Dermis blood vessel endothelial cell (primary cell): ENCODE measurements at places on chromosomes 4 and X.

- DNase-seq: peak; percentile 65
Observed at GRCh38 chr4:159104694-159105414, 2.0 kb downstream of the RAPGEF2 start.

- DNase-seq: no peak
Observed at GRCh38 chr4:8558080-8558960, 21.9 kb upstream of the GPR78 start.

DNA sequence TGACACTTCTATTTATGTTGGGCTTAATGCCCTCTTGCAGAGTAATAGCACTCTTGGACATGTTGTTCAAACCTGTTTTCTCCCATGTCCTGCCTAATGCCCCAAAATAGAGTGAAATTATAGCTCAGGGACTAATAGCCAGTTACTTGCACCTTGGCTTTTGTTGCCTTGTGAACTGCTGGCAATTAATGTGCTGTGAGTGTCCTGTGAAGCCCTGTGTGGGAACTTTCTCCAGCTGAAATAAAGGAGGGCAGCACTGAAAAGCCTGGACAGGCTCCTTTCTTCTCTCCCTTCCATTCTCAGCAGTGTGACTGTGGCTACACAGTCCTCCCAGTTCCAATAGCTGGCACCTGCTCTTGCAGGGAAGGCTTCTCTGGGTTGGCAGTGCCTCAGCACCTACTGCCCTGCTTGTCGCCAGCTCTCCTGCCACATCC lies 72.4 kb downstream of the DCLK2 start:
- DNase-seq: no peak

DNA sequence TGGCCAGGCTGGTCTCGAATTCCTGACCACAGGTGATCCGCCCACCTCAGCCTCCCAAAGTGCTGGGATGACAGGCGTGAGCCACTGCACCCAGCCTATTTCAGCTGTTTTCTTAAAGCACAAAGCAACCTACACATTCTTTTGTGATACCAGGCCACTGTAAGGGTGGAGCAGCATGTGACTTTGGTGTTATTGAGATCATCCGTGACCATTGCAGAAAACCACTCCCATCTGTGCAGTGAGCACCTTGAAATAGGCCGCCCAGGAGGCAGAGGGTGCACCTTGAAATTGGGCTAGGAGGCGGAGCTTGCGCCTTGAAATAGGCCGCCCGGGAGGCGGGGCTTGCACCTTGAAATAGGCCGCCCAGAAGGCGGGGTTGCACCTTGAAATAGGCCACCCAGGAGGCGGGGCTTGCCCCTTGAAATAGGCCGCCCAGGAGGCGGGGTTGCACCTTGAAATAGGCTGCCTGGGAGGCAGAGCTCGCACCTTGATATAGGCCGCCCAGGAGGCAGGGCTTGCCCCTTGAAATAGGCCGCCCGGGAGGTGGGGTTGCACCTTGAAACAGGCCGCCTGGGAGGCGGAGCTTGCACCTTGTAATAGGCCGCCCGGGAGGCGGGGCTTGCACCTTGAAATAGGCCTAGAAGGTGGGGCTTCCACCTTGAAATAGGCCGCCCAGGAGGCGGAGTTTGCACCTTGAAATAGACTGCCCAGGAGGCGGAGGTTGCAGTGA lies 9.0 kb upstream of the SLC25A6 start:
- no peak for DNase-seq

GRCh38 chr4:114691865-114692264 lies 93.3 kb downstream of the UGT8 start:
- DNase-seq: no peak

DNA sequence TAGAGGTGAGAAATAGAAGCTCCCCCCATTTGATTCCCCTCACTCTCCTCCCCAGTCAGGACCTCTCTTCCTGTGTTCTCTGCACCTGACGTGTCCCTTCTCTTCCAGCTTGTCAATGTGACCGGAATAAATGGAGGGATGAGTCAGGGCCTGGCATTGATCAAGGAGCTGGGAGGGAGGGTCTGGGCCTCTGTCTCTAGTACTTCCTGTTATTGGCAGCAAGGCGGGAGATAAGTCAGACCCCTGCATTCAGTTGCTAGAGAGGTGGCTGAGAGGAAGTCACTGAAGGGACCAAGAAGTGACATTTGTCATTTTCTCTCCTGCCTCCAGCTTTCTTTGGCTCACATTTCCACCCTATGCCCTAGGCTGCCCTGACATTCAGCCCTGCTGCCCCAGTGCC lies 35.1 kb upstream of the ZNF41 start:
- peak; percentile 27 for DNase-seq

DNA sequence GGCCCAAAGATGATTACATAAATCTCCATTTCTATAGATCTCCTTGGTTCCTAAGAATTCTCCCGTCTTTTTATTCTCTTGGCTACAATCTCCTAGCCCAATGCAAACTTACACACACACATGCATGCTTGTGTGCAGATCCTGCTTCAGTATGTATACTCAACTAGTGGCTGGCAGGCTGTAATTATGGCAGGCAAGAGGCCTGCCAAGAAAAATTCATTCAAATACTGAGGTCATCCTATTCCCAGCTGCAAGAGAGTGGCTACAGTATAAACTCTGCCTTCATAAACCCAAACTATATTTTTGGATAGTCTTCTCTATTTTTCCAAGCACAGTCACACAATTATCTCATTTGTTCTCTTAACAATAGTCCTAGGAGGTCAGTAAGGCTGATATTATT lies 95.2 kb downstream of the SHROOM4 start:
- DNase-seq: no peak

DNA sequence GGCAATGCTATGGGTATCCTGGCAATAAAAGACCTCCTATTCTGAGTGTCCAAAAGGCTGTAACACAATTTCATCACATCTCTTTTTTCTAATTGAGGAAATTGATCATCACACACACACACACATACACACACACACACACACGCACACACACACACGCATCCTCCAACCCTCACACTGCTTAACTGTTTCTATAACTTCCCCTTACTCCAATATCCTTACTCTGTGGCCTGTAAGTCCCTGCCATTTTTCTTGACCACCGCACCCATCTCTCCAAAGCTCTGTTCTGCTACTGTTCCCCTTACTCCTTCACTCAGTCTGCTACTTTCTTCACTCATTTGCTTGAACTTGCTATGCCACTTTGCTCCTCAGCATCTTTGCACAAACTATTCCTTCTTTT lies 115.6 kb downstream of the AMELX start:
- DNase-seq: no peak

- DNase-seq: no peak
Observed at GRCh38 chr4:48153791-48154550, 19.9 kb upstream of the TXK start.

- no peak for DNase-seq
Observed at GRCh38 chr4:32087211-32087610, 1367.0 kb downstream of the PCDH7 start.

DNA sequence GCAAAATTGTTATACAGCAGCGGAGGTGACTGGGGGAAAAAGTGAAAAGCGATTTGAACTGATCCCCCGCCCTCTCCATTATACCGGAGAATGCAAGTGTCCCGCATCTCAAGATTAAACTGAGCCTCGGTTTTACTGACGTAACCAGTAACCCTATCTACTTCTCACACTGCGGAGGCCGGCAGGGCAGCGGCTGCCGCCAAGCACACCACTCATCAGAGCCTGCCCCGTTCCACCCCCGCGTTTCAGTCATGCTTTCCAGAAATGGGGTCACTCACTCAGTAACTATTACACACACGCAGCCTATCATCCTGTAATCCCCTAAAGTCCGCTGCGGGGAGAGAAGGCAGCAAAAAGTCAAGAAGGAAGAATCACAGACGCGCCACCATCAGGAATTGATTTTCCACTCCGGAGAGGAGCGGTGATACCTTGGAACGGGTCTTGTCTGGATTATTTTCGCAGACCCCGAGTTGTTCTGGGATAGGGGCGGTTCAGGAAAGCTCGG lies 1.4 kb downstream of the RPS6KA3 start:
- DNase-seq: peak; percentile 68

GRCh38 chrX:45903781-45904201 lies 641.4 kb downstream of the ZNF674 start:
- DNase-seq: peak; percentile 30

- DNase-seq: peak; percentile 74
Observed at GRCh38 chr4:76748649-76749048, 149.3 kb downstream of the SOWAHB start.

DNA sequence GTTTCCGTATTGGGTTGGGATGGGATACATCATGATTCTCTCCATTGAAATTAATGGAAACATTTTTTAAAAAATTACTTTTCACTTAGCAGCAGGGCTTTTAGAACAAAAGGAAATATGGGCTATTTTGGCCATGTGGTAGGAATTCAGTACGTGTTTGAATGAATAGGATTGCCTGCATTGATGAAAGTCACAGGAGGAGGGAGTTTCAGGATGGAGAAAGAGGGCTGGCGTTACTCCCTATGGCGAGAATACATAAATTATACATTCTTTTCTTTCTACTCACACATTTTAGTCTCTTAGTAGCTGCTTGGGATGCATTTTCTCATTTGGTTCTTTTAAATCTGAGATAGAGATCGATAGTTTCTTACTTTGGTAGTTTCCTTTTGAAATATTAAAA lies 100.3 kb upstream of the PDHA1 start:
- DNase-seq: no peak

GRCh38 chr4:7876201-7876875 lies 63.3 kb downstream of the AFAP1 start:
- DNase-seq: peak; percentile 72

DNA sequence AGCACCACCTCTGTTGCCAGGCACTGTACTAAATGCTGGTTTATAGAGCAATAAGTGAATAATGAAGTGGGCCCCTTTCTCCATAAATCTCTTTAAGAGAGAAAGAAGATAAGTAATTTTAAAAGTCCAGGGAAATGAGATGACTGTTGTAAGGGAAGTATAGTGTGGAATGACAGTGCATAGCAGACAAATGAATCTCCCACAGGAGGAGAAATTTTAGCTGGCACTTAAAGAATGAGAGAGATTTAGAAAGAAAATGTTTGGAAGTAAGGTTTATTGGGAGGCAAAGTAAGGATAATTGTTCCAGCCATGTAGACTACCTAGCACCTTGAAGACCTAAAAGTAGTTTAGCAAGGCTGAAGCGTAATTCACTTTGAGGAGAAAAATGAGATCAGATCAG lies 1081.1 kb upstream of the PABPC4L start:
- no peak for DNase-seq

DNA sequence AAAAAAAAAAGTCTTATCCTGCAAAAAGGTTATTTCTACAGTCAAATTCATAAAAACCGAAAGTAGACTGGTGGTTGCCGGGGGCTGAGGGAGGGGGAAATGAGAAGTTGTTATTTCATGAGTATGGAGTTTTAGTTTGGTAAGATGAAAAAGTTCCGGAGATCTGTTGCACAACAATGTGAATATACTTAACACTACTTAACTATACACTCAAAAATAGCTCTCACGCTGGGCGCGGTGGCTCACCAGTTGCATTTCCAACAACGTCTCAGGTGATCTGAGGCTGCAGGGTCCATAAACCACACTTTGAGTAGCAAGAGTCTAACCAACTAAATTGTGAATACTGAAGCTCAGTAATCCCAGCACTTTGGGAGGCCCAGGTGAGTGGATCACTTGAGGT lies 52.4 kb downstream of the ANOS1 start:
- no peak for DNase-seq

- no peak for DNase-seq
Observed at GRCh38 chr4:186161138-186161537, 30.2 kb upstream of the CYP4V2 start.
